ENCODE measurements at places on chromosomes 6 and 20.

DNA sequence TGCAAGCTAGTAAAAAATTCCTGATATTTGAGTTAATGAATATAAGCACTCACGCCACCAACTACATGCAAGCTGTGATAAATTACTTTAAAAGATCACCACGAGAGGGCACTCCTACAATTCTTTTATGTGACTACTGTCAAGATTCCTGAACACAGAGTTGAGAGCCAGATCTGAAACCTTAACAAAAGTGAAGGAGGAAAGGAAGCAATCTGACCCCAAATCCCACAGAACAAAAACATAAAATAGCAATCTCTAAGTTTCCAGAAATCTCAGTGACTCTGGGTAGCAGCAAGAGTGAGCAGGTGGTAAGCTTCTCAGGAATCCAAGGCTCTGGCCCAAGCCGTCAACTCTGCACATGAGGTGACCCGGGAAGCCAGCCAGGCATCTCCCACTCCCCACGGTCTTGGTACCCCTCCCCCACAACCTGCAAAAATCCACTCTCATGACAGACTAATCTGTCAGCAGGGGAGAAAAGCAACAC, 55.1 kb downstream of the STAU1 start:
- peak; percentile 75 for DNase-seq

DNA sequence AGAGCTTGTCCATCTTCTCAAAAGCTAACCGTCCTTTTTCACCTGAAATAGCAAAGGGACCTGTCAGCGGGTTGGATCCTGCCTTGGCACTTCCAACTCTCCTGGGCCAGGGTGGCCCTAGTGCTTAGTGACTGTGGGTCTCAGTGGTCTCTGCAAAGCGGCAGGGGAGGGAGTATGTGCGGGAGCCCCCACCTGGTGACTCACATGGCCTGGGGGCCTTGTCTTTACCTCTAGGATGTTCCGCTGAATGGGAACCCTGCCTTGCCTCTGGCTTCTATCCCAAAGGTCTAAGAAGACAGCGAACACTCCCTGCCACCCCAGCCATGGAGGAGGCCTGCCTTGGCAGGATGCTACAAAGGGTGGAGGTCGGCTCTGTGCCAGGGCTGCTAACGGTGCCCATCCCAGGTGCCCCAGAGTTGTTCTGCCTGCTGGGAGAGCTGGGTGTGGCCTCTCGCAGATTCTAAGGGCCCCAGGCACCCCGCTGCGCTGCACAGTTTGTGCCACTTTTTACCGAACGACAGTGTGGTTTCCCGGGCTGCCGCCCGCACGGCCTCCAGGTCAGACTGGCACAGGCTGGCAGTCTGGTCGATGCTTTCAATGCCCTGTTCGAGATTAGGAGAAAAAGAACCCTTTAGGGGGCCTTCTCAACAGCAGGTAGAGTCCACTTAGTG, 77.2 kb downstream of the PTPN1 start:
- no peak for DNase-seq

DNA sequence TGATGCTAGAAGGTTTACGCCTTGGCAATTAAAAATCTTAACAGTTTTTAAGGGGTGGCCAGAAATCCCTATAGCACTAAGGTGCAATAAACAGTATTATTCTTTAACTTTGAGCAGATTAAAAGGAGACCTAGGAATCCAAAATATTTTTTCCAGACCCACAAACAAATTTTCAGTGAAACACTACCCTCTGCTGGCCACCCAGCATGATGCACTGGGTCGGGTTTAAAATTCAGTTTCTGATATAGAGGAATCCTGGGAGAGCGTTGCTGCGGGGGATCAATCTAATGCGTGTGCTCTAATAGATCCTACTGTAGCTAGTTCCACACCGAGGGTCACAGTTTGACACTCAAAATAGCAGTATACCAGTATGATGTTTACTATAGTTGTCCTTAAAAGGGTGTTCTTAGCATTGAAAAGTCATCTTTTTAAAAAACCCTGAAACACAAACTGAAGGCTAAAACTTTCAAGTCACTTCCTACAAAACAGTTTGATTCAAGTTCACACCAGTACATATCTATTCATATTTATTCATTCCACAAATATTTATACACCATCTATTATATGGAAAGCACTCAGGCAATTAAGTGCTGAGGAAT, 10.2 kb downstream of the UBE3D start:
- peak; percentile 57 for DNase-seq

DNA sequence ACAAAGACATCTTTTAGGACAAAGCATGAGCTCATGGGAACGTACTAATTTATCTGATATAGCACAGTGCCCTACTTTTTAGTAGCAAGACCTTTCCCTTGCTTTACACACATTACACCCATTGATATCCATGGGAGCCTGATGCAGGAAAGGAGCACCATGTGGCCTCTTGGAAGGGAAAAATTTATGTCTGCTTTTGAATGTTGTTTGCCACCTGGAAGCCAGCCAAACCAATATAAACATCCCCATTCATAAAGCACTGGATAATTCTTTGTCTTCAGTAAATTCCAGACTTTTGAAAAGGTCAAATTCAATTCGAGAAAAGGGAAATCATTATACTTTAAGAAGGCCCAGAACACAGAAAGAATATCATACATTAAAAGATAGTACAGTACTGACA, 152.3 kb upstream of the BEND6 start:
- DNase-seq = peak; percentile 53

GRCh38 chr20:677957-678356, 2.4 kb upstream of the SCRT2 start:
- no peak for DNase-seq

- no peak for DNase-seq
Observed at GRCh38 chr20:461254-462198, 807 bp downstream of the TBC1D20 start.

GRCh38 chr6:104484626-104485025, 375.1 kb downstream of the HACE1 start:
- DNase-seq = no peak

GRCh38 chr6:52503851-52504781, 72.7 kb downstream of the TRAM2 start:
- DNase-seq = peak; percentile 24

GRCh38 chr6:47634210-47635047, 64.0 kb upstream of the ADGRF4 start:
- DNase-seq = no peak

DNA sequence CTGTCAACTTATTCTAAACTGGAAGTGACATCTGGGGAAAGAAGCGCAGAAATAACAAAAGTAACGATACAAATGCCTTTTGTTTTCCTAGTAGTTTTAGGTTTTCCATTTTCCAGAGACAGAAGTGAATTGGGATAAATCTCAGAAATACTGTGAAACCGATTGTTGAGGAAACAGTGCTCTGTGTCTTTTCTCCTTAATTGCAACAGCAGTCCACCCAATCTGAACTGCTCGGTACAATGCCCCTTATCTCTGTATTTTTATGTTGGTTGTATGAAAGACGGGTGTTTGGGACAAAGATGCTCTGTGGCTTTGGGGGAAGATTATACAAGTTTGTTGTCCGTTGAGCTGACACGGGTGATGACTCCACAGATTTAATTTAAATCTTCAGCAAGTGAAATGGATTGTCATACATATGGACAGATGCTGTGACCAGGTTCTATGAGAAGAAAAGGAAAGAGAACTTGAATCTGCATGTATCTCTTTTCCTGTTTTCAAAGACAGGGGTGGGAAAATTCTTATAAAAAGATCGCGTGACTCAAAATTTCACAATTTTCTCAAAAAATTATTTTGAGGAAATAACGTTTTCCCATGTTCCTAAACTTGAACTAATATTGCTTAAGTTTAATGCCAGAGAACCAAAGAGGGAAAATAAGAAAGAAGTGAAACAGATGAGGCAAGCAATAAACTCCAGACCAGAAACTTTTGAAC, 41.2 kb downstream of the SASH1 start:
- no peak for DNase-seq

DNA sequence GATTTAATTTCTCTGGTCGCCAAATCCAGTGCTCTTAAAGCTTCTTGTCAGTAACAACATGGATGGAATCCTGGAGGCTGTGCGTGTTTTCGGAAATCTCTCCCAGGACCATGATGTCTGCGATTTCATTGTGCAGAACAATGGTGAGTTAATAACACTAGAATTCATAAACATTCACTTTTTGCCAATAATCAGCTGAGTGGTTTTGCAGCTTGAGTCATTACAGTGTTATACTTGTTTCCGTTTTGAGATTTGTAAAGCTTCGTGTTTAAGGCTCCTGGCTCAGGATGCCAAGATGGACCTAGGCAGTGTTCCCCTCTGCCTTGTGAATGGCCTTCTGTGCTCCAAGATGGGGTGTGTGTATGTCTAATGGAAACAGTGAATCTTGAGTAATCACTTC, 113.8 kb downstream of the ARMC2 start:
- peak; percentile 50 for DNase-seq

DNA sequence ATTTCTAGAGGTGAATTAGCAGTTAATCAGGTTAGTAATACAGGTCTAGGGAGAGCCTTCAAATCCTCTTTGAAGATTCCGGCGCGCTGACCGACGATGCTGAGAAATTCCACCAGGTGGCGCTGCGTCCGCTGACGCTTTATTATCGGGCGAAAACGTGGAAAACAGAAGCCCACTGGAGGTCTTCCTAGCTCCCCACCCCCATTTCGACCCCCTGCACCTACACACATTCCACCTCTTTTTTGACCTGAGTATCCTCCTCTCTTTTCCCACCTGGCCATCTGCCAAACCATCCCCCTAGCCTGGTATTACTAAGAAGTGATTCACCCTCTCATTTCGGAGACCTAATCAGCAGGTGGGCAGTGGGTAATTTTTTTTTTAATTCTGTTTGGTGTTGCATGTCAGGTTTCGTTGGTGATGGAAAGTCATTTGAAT, 65.4 kb upstream of the RIN2 start:
- DNase-seq = no peak

GRCh38 chr20:3248167-3248992, 9.4 kb upstream of the SLC4A11 start:
- DNase-seq = no peak

- no peak for DNase-seq
Observed at GRCh38 chr6:131532580-131533039, 40.4 kb upstream of the ARG1 start.

- no peak for DNase-seq
Observed at GRCh38 chr6:114342086-114342825, 567 bp downstream of the HS3ST5 start.

GRCh38 chr6:159013229-159013628, 13.2 kb upstream of the RSPH3 start:
- no peak for DNase-seq

- DNase-seq = no peak
Observed at GRCh38 chr6:170113141-170113540, 177.7 kb downstream of the DLL1 start.

- DNase-seq = peak; percentile 78
Observed at GRCh38 chr6:166488076-166488685, 98.3 kb downstream of the RAMACL start.

- no peak for DNase-seq
Observed at GRCh38 chr20:37095108-37095598, 644 bp downstream of the RBL1 start.

DNA sequence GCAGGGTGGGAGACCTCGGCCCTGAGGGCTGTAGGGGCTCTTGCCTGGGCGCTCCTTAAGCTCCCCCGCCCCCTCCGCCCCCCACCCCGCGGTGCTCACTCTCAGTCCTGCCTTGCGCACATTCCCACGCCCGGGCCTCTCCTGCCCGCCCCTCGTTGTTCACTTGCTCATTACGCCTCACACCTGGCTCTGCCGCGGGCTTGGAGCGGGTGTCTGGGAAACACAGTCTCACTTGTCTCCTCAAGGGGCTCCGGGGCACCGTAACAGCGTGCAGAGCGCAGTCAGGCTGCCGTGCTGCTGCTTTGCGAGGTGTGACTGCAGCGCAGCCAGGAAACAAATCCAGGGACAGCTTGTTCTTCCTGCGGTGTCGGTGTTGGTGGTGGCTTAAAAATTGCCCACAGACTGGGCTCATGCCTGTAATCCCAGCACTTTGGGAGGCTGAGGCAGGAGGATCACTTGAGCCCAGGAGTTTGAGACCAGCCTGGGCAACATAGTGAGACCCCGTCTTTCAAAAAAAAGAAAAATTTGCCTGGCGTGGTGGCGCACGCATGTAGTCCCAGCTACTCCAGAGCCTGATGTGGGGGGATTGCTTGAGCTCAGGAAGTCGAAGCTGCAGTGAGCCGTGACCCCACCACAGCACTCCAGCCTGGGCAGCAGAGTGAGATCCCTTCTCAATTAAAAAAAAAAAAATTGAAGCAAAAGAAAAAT, 4.6 kb downstream of the NPBWR2 start:
- DNase-seq = no peak

DNA sequence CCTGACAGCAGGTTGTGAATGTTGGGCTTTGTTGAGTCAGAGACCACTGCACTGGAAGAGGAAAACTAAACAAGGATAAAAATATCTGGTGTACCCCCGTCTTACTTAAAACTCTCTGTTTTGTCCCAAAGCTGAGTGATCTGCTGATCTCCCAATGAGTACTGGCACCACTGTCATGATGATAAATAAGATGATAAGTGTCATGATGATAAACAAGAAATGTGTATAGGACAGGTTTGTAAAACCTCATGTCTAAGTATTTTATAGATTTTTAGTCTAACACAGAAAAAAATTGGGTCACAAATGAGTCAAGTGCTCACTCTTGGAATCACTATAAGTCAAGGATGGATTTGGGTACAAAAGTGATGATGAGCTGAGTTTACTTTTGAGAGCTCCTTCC, 8.5 kb upstream of the SIM1 start:
- DNase-seq = no peak

GRCh38 chr6:42038811-42039408, 11.4 kb upstream of the TAF8 start:
- DNase-seq = no peak

GRCh38 chr6:155383913-155384312, 69.6 kb upstream of the TFB1M start:
- no peak for DNase-seq

GRCh38 chr20:31666258-31667042, 28.7 kb downstream of the COX4I2 start:
- no peak for DNase-seq

GRCh38 chr6:52285177-52286068, 881 bp upstream of the MCM3 start:
- DNase-seq = peak; percentile 55

DNA sequence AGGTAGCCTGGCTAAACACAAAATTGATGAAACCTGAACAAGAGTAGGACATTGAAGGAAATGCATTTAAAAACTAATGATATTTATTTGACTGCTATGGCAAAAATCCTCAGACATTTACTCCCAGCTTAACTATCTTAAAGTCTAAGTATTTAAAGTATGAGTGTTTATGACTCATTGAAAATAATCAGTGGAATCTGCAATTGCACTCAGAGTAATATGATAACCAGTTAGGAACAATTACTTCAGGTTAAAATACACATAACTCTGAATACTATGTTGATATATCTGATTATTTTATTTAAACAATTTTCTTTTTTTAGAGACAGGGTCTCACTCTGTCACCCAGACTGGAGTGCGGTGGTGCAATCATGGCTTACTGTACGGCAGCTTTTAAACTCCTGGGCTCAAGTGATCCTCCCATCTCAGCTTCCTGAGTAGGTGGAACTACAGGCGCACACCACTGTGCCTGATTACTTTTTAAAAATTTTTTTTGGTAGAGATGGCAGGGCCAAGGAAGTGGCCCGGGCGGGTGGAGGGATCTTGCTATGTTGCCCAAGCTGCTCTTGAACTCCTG, 43.9 kb downstream of the FILIP1 start:
- DNase-seq = no peak

GRCh38 chr20:16531485-16531884, 41.8 kb downstream of the KIF16B start:
- DNase-seq = no peak

GRCh38 chr20:42082611-42083010, 464.4 kb upstream of the CHD6 start:
- DNase-seq = peak; percentile 91

GRCh38 chr6:28537509-28538140, 11.9 kb downstream of the GPX5 start:
- no peak for DNase-seq

- no peak for DNase-seq
Observed at GRCh38 chr6:87384038-87384437, 23.7 kb upstream of the CFAP206 start.

Measured in skin of body (tissue), 3 donors.